A549 treated with DMSO at 1 μM for 4 hours (cell line): ENCODE measurements at places on chromosomes 3 and 15. TPM values are rescaled to one million over a fixed set of nuclear protein-coding genes. Genes with fewer than 3 reads are reported as not detected.

The MUC20 gene
- total RNA-seq: 0.36 to 1.1 TPM (median 0.57 TPM) in 5 replicates

The MOBP gene
- total RNA-seq: 0.02 to 0.28 TPM (median 0.07 TPM) in 3 of 5 replicates, not detected in the others

The GOLGA8G gene
- total RNA-seq: 0.04 TPM in 1 of 5 replicates, not detected in the others

The SPINT1 gene
- total RNA-seq: 0.79 to 1.1 TPM (median 0.85 TPM) in 5 replicates

The UBA7 gene
- total RNA-seq: 0.45 to 0.74 TPM (median 0.48 TPM) in 5 replicates

The FBXL22 gene
- 0.21 to 0.30 TPM (median 0.26 TPM) in 5 replicates for total RNA-seq

The CP gene
- 3.8 to 7.8 TPM (median 6.4 TPM) in 5 replicates for total RNA-seq

The PDZRN3 gene
- total RNA-seq: not detected in 5 replicates

The SMCO1 gene
- not detected in 5 replicates for total RNA-seq

The LOXL1 gene
- total RNA-seq: 0.43 to 0.92 TPM (median 0.55 TPM) in 5 replicates

The C3orf20 gene
- total RNA-seq: 0.03 TPM in 2 of 5 replicates, not detected in the others

The ZBTB47 gene
- 6.0 to 7.4 TPM (median 6.5 TPM) in 5 replicates for total RNA-seq

The PEX5L gene
- 0.01 TPM in 1 of 5 replicates, not detected in the others for total RNA-seq
